ENCODE measurements at places on chromosomes 2 and 18.

GRCh38 chr18:45556222-45556621 is 59.1 kb upstream of the SLC14A2 start:
- DNase-seq: no peak

GRCh38 chr2:27353762-27354596 is 2.6 kb downstream of the GTF3C2 start:
- no peak for DNase-seq

- DNase-seq: no peak
Observed at GRCh38 chr2:184174493-184175104, 423.7 kb upstream of the ZNF804A start.

GRCh38 chr2:220504938-220505503 is 877.6 kb downstream of the SLC4A3 start:
- DNase-seq: no peak

- DNase-seq: no peak
Observed at GRCh38 chr2:148764815-148765214, 110.2 kb upstream of the KIF5C start.

GRCh38 chr2:120770176-120770575 is 34.5 kb downstream of the GLI2 start:
- DNase-seq: no peak

DNA sequence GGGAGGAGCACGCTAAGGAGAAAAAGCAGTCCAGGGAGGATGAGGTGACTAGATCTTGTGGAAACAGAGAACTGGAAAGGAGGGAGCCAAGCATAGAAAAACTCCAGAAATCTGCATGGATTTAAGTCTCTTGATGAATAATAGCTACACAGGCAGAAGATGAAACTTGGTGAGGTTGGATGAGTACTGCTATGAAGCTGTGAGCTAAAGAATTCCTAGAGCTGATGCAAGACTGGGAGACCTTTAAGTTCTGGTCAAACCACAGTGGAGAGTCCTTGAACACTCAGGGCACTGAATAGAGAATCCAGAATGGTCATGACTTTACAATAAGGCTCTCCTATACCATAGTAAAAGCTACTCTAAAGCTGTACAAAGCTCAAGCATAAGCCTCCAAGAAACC is 18.4 kb upstream of the PIEZO2 start:
- no peak for DNase-seq

DNA sequence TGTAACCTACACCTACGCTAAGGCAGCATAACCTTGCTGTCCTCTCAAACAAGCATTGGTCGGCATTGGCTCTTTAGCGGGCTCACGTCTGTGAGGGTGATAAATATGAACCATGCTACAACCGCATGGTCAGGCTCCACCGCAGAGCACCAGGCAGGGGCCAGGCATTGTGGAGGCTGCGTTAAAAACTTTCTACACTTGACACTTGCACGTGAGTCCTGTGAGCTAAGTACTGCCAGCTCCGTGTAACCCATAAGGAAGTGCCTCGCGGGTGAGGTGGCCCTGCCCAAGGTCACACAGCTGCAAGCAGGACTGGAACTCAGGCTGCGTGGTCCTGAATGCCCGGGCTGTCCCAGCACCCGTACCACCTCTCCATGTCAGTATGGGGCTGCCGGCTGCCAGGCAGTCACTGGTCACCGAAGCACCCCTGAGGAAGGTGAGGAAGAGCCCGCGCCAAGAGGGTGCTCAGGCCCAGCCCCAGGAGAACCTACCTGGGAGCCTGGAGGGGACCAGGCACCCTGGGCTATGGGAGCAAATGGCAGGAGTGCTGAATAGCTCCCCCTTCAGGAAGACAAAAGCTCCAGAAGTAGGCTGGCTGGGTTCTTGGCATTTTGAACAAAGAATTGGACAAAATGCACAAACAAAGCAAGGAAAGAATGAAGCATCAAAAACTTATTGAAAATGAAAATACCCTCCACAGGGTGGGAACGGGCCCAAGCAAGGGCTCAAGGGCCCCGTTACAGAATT is 271.1 kb upstream of the RAB6C start:
- no peak for DNase-seq

DNA sequence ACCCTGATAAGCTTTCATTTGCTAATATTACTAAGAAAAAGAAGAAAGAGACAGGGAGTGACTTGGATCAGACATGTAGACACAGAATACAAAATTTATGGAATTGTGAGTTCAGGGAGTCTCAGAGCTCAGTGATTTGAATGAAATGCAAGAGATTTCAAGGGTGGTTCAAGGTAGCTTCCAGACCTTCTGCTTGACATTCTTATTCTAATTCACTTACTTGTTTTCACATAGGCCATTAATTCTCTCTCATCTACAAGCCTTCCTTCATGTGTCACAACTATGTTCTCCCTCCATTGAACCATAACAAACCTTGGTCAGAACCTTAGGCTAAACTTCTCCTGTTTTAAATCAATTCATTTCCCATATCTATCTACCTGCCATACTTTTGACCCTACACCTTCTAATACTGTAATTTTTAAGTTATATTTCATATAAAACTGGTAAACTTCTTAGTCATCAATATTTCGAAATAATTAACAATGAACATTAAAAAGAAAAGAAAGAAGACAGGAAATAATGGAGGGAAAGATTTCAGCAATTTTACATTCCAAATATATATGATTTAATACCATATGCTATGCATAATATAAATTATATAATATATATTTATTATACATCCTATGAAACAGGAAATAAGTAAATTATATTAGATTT is 139.2 kb upstream of the PDE1A start:
- no peak for DNase-seq

- DNase-seq: no peak
Observed at GRCh38 chr2:172012677-172013391, 13.1 kb downstream of the METAP1D start.

- DNase-seq: no peak
Observed at GRCh38 chr18:22417496-22418188, at the start of gene CTAGE1. TSS of gene CTAGE1 (minus strand) at chr18:22417915. CDS start at chr18:22417811, 104 bp downstream.

DNA sequence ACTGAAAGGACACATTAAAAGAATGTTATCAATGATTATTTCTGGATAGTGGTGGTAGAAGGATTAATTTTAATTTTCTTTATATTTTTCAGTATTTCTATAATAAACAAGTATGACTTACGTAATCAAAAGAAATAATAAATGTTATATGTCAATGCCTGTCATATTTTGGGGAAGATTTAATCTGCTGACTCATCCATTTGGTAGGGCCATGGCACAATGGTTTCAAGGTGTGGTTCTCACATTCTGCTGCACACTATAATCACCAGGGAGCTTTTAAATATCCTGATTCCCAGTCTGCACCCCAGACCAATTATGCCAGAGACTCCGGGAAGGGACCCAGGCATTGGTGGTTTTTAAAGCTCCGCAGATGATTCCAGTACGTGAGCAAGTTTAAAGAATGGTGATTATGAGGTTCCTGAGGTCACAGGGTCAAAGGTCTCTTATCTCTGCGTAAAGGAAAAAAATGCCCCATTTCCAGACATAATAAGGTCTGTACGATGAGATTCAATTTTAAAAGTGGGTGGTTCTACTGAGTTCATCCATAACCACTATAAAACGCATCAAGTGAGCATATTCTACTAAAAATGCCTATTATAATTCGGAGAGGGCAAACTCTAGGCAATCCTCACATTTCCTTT is 27.2 kb downstream of the WIPF1 start:
- DNase-seq: no peak

DNA sequence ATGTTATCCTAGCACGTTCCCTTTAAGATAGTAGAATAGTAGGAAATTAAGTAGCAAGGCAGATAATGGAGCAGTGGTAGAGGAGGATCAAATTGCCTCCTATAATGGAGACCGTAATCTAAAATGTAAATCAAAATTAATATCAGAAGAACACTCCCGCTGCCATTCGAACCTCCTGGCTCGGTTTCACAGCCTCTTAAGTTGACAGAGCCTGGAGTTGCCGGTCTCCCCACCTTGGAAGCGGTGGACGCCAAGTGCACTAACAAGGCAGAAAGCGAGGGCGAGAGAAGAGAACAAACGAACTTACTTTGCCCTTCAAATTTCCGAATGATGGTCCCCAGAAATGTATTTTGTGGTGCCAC is 450 bp downstream of the KCNH7 start:
- no peak for DNase-seq

DNA sequence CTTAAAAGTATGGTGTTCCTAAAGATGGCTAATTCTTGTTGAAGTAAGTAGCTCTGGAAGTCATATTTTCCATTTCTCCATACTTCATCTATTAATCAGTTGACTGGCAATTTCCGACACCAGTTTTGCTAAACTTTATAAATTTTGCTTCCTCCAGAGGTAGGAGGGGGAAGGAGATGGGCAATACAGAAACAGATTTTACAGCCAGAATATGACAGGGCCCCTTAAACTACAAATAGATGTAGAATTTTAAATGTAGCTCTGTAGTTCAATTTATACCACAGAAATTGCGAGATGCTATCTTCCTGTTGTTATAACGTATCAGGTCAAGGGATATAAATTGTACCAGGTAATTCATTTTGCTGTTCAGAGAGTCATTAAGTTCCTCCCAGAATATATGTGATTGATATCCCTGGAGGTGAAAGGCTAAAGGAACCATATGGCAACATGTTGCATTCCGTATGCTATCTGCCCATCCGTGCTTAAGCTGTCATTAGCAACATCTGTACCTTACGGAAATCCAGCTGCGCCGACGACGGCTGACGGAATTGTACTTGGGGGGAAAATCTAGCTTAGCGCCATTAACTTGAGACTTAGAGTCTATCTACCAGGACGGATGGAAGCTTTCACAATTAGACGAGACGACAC is 8.4 kb upstream of the NR4A2 start:
- DNase-seq: no peak

- DNase-seq: no peak
Observed at GRCh38 chr2:236867441-236868260, 218.0 kb upstream of the COPS8 start.

GRCh38 chr2:164981217-164981990 is 26.1 kb upstream of the SLC38A11 start:
- no peak for DNase-seq

DNA sequence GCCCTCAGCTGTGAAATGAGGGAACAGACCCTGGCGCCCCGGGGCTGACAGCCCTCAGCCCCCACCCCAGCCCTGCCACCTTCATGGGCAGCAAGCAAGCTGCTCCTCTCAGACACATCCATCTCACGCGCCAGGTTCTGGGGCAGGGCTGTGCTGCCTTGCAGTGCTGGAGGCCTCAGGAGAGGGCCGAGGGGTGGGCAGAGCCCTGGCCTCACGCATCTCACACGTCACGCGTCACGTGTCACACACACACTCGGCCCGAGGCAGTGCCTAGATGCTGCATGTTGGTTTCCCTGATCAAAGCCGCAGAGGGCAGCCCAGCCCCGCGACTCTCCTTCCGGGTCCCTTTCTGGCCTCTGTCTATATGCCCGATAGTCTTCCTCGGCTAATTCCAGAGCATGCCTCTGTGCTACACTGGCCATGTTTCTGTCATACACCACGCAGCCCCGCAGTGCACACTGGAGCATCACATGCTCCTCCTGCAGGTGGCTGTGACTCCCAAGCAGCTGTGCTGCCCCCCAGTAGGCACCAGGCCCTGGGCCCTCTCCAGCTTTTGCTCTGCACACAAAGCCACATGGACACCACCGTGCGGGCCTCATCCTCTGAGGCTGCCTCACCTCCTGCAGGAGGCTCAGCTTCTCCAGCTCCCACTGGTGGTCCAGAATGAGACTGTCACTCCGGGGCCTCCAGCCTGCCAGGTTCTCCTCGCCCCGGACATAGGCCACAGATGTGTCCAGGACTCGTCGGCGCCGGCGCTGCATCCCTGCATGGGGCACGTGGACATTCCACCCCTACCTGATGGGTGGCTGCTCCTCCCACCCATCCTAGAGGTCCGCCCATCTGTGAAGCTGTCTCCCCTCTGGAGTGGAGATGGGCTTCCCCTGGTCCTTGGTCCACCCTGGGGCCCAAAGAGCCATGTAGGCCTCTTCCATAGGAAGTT is 31.4 kb downstream of the AQP12A start:
- no peak for DNase-seq

All from activated CD4-positive, alpha-beta T cell treated with anti-CD3 and anti-CD28 coated beads for 4 hours (primary cell).